ENCODE measurements at places on chromosomes 1 and 21.

- no peak for DNase-seq
Measured at GRCh38 chr1:245086389-245086969, 68.3 kb upstream of the KIF26B start.

- DNase-seq, result no peak
Measured at GRCh38 chr1:114274621-114275317, 121.1 kb upstream of the SYT6 start.

- no peak for DNase-seq
Measured at GRCh38 chr21:15276243-15276642, 211.4 kb upstream of the NRIP1 start.

- no peak for DNase-seq
Measured at GRCh38 chr1:224157316-224157715, 25.7 kb upstream of the DEGS1 start.

GRCh38 chr1:118122234-118123004, 62.6 kb downstream of the SPAG17 start:
- DNase-seq, result no peak

DNA sequence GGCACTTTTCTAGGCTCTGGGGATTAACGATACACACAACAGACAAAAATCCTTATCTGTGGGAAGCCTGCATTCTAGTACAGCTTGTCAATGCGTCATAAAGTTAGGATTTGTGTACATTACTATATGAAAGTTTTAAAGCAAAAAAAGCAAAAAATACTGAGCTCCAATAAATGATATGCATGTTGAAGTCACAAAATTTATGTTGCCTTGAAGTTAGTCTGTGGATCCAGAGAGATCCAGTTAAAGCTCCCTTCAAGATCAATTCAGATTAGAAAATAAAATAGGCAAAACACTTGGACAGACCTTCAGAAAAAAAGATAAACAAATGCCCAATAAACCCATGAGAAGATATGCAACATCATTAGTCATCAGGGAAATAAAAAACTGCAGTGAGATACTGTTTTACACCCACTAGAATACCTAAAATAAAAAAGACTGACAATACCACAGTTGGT, 33.1 kb upstream of the KCNQ4 start:
- no peak for DNase-seq

GRCh38 chr1:221069178-221069903, 190.1 kb downstream of the HLX start:
- no peak for DNase-seq

DNA sequence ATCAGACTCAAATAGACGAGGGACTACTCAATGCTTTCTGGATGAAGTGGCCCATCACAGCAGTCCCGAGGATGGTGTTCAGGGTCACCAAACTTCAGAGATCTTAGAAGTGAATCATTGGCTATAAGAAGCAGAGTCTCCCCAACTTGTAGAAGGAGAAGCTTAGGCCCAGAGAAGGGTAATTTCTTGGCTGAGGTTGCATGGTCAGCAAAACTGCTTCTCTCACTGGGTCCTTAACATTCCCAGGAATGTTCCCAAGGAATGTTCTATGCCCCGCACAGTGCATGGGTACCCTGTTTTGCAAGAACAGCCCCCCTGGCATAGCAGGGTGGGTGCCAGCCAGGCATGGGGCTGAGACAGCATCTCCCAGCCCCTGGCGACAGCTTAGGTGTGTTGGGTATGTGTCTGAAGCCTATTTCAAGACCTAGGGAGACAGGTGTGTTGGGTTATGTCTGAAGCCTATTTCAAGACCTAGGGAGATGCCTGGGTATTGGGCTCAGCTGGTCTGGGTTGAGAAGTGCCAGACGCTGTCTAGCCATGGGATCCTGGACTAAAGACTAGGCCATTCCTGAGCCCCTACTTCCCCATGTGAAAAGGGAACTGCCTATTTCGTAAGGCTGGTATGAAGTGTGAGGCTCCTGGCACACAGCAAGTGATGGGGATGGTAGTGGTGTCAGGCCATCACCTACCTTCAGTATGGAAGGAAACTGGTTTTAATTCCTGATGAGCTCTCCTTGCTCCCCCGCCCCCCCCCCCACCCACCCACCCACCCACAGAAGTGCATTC, 26.1 kb downstream of the PADI6 start:
- DNase-seq, result no peak

- no peak for DNase-seq
Measured at GRCh38 chr1:26768755-26769154, 19.0 kb upstream of the PIGV start.

DNA sequence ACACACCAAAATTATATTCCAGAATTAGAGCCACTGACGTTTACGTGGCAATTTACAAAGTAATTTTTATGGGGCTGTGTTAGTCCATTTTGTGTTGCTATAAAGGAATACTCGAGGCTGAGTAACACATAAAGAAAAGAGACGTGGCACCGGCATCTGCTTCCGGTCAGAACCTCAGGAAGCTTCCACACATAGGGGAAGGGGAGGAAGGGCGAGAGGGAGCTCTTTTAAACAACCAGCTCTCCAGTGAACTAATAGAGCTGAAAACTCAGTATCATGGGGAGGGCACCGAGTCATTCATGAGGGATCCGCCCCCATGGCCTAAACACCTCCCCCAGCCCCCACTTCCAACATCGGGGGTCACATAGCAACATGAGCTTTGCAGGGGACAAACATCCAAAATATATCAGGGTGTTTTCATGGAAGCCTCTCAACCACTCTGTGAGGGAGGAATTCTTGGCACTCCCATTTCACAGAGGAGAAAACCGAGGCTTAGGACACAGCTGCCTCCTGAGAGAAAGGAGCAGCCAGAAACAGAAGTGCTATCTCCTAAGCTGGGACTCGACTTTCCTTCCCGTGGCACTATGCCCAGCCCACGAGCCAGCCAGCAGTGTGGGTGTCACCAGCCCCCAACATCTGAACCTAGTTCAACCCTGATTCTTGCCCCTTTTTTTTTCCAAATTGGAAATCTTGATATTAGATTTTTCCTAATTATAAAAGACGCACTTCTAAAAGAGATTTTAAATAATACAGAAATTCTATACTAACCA, 29.2 kb downstream of the MIS18A start:
- DNase-seq, result no peak

- DNase-seq, result no peak
Measured at GRCh38 chr1:22557341-22557950, 5.8 kb upstream of the EPHA8 start.

- DNase-seq, result no peak
Measured at GRCh38 chr1:67537667-67538018, 107.4 kb upstream of the SERBP1 start.

- DNase-seq, result no peak
Measured at GRCh38 chr1:100760511-100760910, 41.0 kb downstream of the VCAM1 start.

DNA sequence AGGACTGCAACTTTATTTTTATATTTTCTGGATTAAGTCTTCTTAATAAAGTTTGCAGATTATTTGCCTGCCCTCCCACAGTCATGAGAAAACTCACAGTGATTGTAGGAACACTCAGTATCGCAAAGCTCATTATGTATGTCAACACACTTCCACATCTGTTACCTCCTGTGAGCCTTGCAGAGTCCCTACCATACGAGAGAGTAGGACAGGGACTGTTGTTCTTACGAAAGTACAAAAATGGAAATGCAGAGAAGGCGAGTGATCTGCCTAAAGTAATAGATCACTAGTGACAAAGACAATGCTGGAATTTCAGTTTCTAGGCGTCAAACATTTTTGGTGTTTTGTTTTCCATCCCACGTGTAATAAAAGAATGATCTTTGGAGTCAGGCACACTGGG, 131.7 kb downstream of the SYT2 start:
- no peak for DNase-seq

DNA sequence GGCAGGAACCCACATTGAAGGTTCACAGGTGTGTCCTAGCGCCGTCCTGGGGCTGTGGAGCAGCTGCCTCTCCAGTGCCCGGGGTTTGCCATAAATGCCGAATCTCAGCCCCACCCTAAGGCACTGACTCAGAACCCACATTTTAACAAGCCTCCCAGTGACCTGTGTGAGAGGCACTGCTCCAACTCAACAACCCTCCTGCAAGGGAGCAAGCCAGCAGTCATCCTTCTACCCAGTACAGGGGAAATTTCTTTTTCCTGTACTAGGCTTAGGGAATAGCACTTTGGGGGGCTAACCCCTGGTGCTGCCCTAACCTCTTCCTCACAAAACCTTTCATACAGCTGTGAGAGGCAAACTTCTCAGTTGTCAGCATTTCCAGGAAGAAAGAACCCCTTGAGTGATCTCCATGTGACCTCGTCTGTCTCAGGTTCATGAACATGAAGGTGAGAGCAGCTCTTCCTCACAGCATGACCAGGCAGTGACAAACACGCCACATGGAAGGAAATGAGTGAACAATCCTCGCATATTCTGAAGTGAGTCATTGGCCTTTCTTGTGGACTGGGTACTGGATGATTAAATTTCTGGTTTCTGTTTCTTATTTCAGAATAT, 11.4 kb upstream of the BCAR3 start:
- no peak for DNase-seq

GRCh38 chr1:44236490-44237272, 23.4 kb downstream of the DMAP1 start:
- no peak for DNase-seq

GRCh38 chr1:208006258-208006920, 95.5 kb upstream of the CD34 start:
- no peak for DNase-seq

- DNase-seq, result no peak
Measured at GRCh38 chr1:230141021-230141648, 74.1 kb downstream of the GALNT2 start.

Measured in stimulated activated CD8-positive, alpha-beta memory T cell treated with anti-CD3 and anti-CD28 coated beads, Interleukin-15, amount 100 ng/mL, for 24 hours (primary cell).